NK-92 treated with Interleukin-12 subunit alpha and Interleukin-12 subunit beta, amount 100 ng/mL, for 24 hours (cell line): ENCODE measurements at places on chromosomes 16 and 17.
A peak's percentile ranks its signal among the peaks of the same experiment; 100 is the strongest.

DNA sequence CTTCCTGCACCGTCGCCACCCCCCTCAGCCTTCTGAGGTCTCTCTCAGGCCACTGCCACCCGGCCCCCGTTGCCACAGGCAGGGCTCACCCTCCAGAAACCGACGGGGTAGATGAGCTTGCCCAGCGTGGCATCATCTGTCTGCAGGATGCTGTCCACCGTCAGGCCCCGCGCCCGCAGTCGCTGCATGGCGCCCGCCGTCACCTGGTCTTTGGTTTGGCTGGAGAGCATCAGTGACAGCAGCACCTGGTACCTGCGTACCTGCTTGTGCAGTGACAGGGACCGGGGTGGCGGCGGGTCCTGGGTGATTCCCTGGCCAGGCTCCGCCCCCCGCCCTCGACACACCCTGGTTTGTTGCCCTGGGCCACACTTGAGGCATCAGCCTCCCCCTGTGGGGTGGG, 3.1 kb downstream of the NTHL1 start:
- no peak for DNase-seq

DNA sequence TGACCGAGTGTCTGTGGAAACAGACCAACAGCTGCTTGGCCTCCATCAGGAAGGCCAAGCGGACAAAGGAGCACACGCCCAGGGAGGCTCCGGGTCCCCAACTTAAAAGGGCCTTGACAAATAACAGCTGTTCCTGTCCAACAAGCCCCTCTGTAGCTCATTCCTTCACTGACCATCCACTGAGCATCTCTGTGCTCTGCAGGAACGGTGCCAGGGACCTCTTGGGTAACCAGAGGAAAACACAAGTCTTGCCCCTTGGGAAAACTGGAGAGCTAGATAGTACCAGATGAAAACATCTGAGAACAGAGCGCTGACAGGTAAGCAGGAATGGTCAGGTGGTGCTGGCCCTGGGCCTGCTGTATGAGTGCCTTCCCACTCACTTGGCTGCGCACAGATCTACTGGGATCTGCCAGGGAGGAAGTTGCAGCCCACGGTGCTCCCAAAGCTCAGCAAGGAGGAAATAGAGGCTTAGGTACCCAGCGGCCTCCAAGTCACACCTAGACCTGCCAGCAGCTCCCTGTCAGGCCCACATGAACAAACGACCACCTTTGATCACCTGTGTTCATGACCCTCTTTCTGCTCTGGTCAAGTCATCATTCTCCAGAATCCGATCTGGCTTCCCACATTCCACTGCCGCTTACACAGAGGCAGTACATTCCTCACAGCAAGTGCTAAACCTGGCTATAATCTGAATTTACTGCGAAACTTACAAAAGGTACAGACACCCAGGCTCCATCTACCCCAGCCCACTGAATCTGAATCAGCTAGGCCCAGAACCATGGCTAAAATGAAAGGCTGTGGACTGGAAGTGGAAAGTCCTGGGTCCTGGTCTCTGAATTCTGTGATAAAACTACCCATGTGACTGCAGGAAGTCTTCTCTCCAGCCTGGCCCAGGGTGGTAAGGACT, 12.5 kb downstream of the DCAKD start:
- no peak for DNase-seq

DNA sequence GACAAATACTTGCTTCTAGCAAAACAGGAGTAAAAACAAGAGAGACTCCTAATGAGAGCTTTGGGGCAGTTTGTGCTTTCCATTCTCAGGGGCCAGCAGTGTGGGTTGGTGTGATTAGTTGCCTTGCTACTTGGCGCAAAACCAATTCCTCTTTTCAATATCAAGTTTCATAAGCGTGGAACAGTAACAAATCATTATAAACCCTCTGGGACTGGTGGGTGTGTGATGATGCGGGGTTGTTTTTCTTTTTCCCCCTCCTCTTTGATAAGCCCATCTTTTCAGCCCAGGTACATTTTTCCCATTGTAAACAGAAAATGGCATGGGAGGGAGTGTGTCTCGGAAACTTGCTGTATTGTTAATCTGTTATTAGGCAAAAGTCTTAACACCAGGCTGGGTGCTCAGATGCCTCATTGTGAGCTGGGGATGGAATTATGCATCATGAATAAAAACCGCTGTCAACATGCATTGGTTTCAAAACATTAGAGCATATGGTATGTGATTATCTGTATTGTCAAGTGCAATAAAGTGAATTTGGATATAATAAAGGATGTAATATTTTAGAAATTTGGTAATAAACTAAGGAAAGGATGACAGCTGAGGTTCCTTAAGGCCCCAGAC, 166.4 kb downstream of the CCDC182 start:
- no peak for DNase-seq

DNA sequence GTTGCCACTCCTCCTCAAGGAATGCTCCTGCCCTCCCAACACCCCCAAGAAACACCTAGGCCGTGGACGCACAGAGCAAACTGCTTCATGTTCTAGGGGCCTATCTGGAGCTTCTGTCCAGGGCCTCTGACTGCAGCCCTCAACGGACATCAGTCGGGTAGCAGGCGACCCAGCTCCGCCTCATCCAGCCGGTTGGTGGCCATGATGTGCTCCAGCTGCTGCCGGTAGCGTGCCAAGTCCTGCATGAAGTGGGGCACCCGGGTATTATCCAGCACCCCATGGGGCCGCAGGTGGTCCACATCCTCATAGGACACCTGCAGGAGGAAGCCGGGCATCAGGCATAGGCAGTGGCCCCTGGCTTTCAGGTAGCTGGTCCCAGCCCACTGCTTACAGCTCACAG, 6.3 kb downstream of the NOL3 start:
- no peak for DNase-seq

DNA sequence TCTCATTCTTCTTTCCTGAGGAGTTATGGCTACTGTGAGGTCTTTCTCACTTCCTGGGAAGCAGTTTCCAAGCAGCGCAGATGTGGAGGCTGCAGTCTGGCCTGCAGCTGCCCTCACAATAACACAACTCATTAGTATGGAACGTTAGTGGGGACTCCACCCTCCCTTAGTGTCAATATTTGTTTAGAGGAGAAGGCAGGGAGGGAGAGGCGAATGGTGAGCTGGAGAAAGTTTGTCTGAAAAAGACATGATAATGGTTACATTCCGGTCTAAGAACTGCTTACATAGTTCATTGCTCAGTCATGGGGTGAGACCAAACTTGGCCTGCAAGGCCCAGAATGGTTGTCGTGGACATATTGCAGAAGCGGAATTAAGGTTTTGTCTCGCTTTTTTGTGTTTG, 170.2 kb downstream of the HS3ST3B1 start:
- DNase-seq: no peak

GRCh38 chr17:38743556-38744171, 4.5 kb downstream of the PCGF2 start:
- no peak for DNase-seq

DNA sequence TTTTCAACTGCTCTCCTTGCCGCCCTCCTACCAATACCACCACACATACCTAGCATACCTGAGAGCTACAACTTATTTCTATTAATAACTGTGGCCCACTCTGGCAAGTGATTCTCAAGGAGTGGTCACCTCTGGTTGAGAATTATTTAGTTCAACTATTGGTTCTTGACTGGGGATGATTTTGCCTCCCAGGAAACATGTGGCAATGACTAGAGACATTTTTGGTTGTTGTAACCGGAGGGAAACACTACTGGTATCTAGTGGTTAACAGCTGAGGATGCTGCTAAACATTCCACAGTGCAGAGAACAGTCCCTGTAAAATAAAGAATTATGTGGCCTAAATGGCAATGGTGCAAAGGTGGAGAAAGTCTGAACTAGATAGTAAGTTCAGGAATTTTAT, 96.7 kb downstream of the TRIM37 start:
- DNase-seq: no peak

GRCh38 chr16:58110571-58111301, 18.4 kb downstream of the CFAP20 start:
- DNase-seq: no peak

GRCh38 chr17:46895171-46895570, 27.8 kb upstream of the GOSR2 start:
- DNase-seq: no peak

DNA sequence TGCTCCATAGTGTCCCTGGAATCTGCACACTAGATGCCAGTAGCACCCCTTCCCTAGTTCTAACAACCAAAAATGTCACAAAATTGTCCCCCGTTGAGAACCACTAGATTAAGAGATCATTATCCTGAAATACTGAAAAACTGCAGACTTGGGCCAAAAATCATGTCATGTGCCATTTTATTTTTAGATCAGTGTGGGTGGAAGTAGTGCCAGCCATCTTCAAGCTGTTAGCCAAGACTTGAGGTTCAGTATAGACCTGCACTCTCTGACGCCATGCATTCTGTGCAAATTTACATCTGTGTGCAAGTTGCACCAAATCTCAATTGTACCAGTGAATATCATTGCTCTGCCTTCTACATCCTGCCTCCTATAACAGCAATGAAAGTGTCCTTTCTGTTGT, 31.5 kb upstream of the NOL11 start:
- no peak for DNase-seq

GRCh38 chr17:74417178-74418045, 14.5 kb upstream of the GPRC5C start:
- peak; percentile 42 for DNase-seq

- no peak for DNase-seq
Measured at GRCh38 chr16:67026570-67026969, 2.4 kb upstream of the CBFB start.
